H9 (cell line): ENCODE measurements at places on chromosomes 5 and 9.
A peak's percentile ranks its signal among the peaks of the same experiment; 100 is the strongest.

GRCh38 chr9:92429836-92430235 is 5.6 kb upstream of the OMD start:
- no peak overlapping the region for H3K27ac ChIP-seq
- H3K27me3 ChIP-seq: no peaks in the 10 kb centered on the region
- no peaks in the 10 kb centered on the region for H3K4me1 ChIP-seq
- no peak overlapping the region for H3K4me3 ChIP-seq
- no peak for DNase-seq

- no peaks in the 10 kb centered on the region for H3K4me1 ChIP-seq
- DNase-seq: no peak
- H3K36me3 ChIP-seq: peaks cover 2% of the 10 kb centered on the region; the same call in 1 of the 3 replicates
- no peak overlapping the region for H3K27ac ChIP-seq
- H3K27me3 ChIP-seq: no peaks in the 10 kb centered on the region
Observed at GRCh38 chr9:105355781-105356180, 92.1 kb upstream of the FSD1L start.

GRCh38 chr5:72301557-72301956 is 18.5 kb downstream of the MRPS27 start:
- DNase-seq: no peak
- no peak overlapping the region for H3K27ac ChIP-seq
- peak overlapping the region; percentile 3; the same call in 1 of the 2 replicates for H3K4me3 ChIP-seq

GRCh38 chr5:102498271-102499034 is at the start of gene SLCO6A1:
Gene SLCO6A1, minus strand, starts transcription at chr5:102499001. Its CDS starts 157 bp downstream, at chr5:102498844.
- peak; percentile 56 for DNase-seq
- H3K27me3 ChIP-seq: no peaks in the 10 kb centered on the region
- H3K27ac ChIP-seq: no peak within 1 kb of the TSS
- H3K36me3 ChIP-seq: no peaks in the 10 kb centered on the region

- DNase-seq: no peak
- no peak overlapping the region for H3K27ac ChIP-seq
- H3K36me3 ChIP-seq: no peaks in the 10 kb centered on the region; the same call in 1 of the 2 replicates
- no peaks in the 10 kb centered on the region for H3K4me1 ChIP-seq
- no peak overlapping the region for H3K4me3 ChIP-seq
Observed at GRCh38 chr9:89884356-89885083, 279.7 kb downstream of the GADD45G start.

DNA sequence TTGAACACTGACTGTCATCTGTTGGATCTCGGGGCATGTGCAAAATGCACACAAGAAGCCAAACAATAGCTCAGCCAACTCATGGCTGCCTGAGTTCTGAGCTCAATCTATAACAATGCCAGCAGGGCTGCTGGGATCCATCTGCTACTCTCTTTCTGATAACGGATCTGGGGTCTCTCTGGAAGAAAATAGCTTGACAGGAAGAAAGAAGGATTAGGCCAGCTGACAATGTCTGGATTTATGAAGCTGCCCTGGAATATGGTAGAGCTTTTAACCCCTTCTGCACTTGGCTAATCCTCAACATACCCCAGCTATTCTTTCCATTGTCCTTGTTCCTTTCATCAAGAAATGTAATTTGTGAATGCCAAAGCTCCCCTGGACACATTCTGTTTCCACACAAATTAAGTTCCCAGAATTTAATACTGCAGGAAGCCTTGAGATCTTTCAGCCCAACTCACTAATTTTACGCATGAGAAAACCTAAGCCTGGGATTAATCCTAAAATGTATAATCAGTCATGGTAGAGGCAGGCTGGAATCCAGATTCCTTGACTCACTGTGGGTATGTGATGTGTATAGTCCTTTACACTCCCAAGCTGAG is 62.7 kb upstream of the PCA3 start:
- no peaks in the 10 kb centered on the region for H3K27me3 ChIP-seq
- H3K4me3 ChIP-seq: no peak overlapping the region
- DNase-seq: no peak
- H3K4me1 ChIP-seq: no peaks in the 10 kb centered on the region
- no peaks in the 10 kb centered on the region for H3K36me3 ChIP-seq
- H3K27ac ChIP-seq: no peak overlapping the region

- no peaks in the 10 kb centered on the region for H3K36me3 ChIP-seq
- H3K27me3 ChIP-seq: no peaks in the 10 kb centered on the region
- no peak for DNase-seq
- H3K4me3 ChIP-seq: no peak overlapping the region
- no peak overlapping the region for H3K27ac ChIP-seq
Observed at GRCh38 chr9:99158629-99159028, 53.7 kb downstream of the TGFBR1 start.

DNA sequence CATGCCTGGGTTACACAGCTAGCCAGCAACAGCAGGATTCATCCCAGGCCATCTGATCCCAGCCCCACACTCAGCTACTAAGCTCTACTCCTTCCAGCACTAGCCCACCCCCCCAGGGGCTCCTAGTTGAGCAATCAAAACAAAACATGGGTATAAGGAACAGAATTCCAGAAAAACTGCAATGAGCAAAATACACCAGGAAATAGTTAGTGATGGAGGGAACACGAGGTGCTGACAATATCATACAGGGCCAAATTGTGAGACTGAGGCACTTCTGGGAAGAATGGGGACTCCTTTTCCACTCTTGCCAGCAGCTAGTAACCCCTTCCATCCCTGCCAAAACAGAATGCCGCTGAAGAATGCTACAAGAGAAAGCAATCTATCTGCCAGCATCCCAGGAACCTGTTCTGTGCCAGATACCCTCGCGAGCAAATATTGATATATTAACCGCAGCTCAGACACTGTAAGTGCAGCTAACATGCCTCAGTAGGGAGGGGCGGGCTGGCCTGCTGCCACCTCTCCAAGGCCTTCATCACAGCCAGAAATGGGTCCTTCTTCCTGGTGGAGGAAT is 161.4 kb downstream of the SLIT3 start:
- H3K27ac ChIP-seq: no peak overlapping the region
- H3K36me3 ChIP-seq: no peaks in the 10 kb centered on the region
- H3K4me3 ChIP-seq: no peak overlapping the region

- H3K27me3 ChIP-seq: no peaks in the 10 kb centered on the region; the same call in 1 of the 2 replicates
- no peak overlapping the region for H3K4me3 ChIP-seq
- no peak overlapping the region for H3K27ac ChIP-seq
Observed at GRCh38 chr5:13664377-13664776, 280.1 kb downstream of the DNAH5 start.

- peaks cover 21% of the 10 kb centered on the region for H3K4me1 ChIP-seq
- no peaks in the 10 kb centered on the region for H3K27me3 ChIP-seq
- no peak overlapping the region for H3K4me3 ChIP-seq
- H3K36me3 ChIP-seq: no peaks in the 10 kb centered on the region
Observed at GRCh38 chr5:32027717-32028458, 146.2 kb downstream of the GOLPH3 start.

DNA sequence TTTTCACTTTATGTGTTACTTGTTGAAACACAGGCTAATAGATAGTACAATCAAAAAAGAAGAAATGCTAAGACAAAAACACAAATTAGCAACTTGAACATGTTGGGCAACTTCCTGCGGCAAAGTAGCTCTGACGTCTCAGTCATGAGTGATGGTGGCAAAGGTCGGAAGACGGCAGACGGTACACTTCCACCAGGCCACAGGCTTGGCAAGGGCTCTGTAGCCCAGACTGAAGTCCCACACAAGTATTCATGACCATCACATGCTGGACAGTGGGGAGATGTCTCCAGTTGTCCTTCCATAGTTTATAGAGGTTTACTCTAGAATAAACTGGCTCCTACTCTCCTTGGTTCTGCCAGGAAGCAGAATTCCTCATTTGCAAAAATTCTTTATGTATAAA is 831.3 kb downstream of the MTRR start:
- no peak overlapping the region for H3K4me3 ChIP-seq
- no peak for DNase-seq
- H3K4me1 ChIP-seq: no peaks in the 10 kb centered on the region
- no peaks in the 10 kb centered on the region for H3K27me3 ChIP-seq
- no peaks in the 10 kb centered on the region for H3K36me3 ChIP-seq
- H3K27ac ChIP-seq: no peak overlapping the region

DNA sequence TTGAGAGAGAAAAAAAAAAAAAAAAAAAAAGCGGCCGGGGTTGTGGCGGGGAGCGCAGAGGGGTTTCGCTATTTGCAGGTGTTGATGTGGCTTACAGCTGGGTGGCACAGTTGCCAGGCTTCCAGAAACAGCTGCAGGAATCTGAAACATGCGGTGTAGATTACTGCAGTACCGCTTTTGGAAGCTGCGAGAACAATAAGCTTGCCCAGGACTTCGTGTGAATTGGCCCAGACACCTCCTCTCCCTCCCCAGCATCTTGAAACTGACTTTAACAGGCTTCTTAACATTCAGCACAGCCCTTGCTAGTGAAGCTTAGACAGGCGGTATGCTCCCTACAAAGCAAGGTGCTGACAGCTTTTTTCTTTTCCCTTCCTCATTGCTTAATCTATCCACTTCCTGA is 104.0 kb downstream of the ATP10B start:
- no peak overlapping the region for H3K4me3 ChIP-seq
- no peak for DNase-seq
- H3K27me3 ChIP-seq: no peaks in the 10 kb centered on the region

DNA sequence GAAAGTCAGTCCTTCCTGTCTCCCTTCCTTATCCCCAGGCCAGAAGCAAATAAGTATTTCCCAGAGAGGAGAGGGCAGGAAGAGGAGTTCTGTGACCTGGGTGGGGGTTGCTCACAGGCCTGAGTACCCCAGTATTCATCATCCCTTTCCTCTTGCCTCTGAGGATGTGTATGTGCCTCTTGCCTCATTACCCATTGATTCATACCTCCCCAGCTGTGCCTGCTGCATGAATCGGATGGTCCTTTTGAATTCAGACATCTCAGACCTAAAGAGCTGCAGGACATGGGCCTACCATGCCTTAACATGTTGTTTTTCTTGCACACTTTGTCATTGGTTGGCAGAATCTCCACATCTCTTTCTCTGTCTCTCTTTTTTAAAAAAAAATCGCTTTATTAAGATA is 112.8 kb upstream of the SHB start:
- H3K4me3 ChIP-seq: no peak overlapping the region
- no peaks in the 10 kb centered on the region for H3K27me3 ChIP-seq
- no peaks in the 10 kb centered on the region; the same call in 1 of the 2 replicates for H3K4me1 ChIP-seq
- no peak for DNase-seq

- no peak overlapping the region for H3K27ac ChIP-seq
- no peaks in the 10 kb centered on the region; the same call in 1 of the 2 replicates for H3K4me1 ChIP-seq
- no peak for DNase-seq
Observed at GRCh38 chr9:114472765-114473446, 32.4 kb downstream of the WHRN start.

DNA sequence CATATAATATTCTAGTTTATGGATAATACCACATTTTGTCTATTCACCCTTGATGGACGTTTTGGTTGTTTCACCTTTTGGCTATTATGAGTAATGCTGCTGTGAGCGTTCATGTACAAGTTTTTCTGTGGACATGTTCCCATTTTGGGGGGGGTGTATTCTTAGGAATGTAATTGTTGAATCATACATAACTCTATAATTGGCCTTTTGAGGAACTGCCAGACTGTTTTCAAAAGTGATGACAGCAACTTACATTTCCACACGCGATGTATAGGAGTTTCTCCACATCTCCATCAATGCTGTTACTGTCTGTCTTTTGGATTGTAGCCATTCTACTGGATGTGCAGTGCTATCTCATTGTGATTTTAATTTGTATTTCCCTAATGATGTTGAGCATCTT is 69.8 kb downstream of the SLC46A2 start:
- no peaks in the 10 kb centered on the region; the same call in 2 of the 3 replicates for H3K36me3 ChIP-seq
- H3K4me1 ChIP-seq: no peaks in the 10 kb centered on the region
- H3K27me3 ChIP-seq: no peaks in the 10 kb centered on the region

DNA sequence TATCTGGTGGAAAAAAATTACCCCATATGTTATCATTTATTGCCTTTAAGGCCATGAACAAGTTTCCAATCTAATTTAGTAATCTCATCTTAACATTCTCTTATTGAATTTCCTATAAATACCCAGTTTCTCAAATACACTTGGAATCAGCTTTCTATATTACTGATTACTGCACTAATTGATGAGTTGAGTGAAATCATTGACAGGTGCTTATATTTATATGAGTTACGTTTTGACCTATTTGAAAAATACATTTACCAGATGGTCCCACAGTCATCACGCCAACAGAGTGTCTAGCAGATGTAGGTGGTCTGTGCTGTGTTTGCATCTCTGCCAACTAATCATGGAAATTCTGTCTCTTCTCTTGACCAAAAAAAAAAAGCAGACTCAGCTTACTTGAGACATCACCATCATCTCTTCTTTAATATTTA is 307.3 kb upstream of the NREP start:
- no peaks in the 10 kb centered on the region for H3K27me3 ChIP-seq
- no peaks in the 10 kb centered on the region for H3K4me1 ChIP-seq
- H3K27ac ChIP-seq: no peak overlapping the region
- DNase-seq: no peak
- no peaks in the 10 kb centered on the region for H3K36me3 ChIP-seq
- no peak overlapping the region for H3K4me3 ChIP-seq

DNA sequence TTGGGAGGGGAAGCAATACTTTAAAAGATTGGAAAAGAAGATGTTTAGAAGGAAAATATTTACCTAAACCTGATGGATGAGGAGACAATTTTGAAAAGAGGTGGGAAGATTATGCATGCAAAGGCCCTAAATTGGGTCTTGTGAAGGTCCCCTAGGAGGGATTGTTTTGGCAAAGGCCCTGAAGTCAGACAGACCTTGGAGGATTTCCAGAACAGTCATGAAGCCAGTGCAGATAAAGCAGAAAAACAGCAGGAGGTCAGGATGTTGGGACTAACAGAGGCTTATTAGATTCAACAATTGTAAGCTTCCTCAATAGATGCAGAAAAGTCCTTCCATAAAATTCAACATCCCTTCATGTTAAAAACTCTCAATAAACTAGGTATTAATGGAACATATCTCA is 361.0 kb upstream of the CDH6 start:
- no peaks in the 10 kb centered on the region for H3K27me3 ChIP-seq
- no peaks in the 10 kb centered on the region for H3K4me1 ChIP-seq
- H3K4me3 ChIP-seq: no peak overlapping the region
- H3K36me3 ChIP-seq: no peaks in the 10 kb centered on the region
- H3K27ac ChIP-seq: no peak overlapping the region

DNA sequence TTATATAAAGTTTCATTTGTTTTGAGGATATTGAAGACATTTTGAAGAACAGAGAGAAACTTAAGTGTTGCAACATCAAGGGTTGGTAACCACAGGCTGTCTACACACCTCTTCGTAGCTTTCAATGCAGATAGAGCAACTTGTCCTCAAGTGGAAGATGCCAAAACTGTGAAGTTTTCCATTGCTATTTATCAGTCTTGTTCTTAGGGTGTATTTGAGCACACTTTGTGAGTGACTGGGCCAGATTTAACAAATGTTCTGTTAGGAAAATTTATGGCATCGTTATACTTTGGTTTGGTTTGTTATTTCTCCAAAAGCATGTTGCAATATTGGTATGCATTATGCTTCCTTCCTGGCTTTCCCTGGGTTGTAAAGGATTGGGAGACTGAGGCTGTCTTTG is 31.6 kb downstream of the NNT start:
- no peaks in the 10 kb centered on the region for H3K27me3 ChIP-seq
- no peaks in the 10 kb centered on the region for H3K36me3 ChIP-seq
- no peak overlapping the region for H3K27ac ChIP-seq
- DNase-seq: no peak

- H3K27me3 ChIP-seq: no peaks in the 10 kb centered on the region
- H3K4me3 ChIP-seq: peak within 1 kb of the TSS; percentile 81
- H3K36me3 ChIP-seq: peaks cover 21% of the 10 kb centered on the region
- peaks cover 8% of the 10 kb centered on the region; the same call in 1 of the 2 replicates for H3K4me1 ChIP-seq
- peak; percentile 56 for DNase-seq
Observed at GRCh38 chr9:127899128-127899943, at the start of gene ST6GALNAC6. Gene ST6GALNAC6, minus strand, starts transcription at chr9:127899603. Its CDS starts 1,622 bp downstream, at chr9:127897981.

- DNase-seq: no peak
- no peaks in the 10 kb centered on the region; the same call in 1 of the 2 replicates for H3K4me1 ChIP-seq
- H3K36me3 ChIP-seq: no peaks in the 10 kb centered on the region
- no peak overlapping the region for H3K27ac ChIP-seq
- no peaks in the 10 kb centered on the region for H3K27me3 ChIP-seq
Observed at GRCh38 chr9:7130266-7130820, 372.6 kb downstream of the KDM4C start.
